ENCODE measurements at places on chromosomes 2 and 18. TPM values are rescaled to one million over a fixed set of nuclear protein-coding genes. Genes with fewer than 3 reads are reported as not detected.

Gene FASTKD2
- 56.1 TPM for polyA plus RNA-seq

Gene CYS1
- not detected for polyA plus RNA-seq

Gene MEMO1
- 124 TPM for polyA plus RNA-seq

Gene FBXO36
- polyA plus RNA-seq, result 5.4 TPM

Gene MC5R
- polyA plus RNA-seq, result not detected

Gene POMC
- polyA plus RNA-seq, result not detected

Gene RIT2
- polyA plus RNA-seq, result 1.1 TPM

Gene EVA1A
- not detected for polyA plus RNA-seq

Gene MAPRE3
- 87.1 TPM for polyA plus RNA-seq

Data from neural cell (in vitro differentiated cells).